ENCODE measurements at places on chromosomes 12 and 14.

- DNase-seq = no peak
These were observed 72.7 kb upstream of the MANSC4 start for GRCh38 chr12:27852742-27853141.

GRCh38 chr14:50013198-50013918 lies 103.0 kb downstream of the VCPKMT start:
- no peak for DNase-seq

DNA sequence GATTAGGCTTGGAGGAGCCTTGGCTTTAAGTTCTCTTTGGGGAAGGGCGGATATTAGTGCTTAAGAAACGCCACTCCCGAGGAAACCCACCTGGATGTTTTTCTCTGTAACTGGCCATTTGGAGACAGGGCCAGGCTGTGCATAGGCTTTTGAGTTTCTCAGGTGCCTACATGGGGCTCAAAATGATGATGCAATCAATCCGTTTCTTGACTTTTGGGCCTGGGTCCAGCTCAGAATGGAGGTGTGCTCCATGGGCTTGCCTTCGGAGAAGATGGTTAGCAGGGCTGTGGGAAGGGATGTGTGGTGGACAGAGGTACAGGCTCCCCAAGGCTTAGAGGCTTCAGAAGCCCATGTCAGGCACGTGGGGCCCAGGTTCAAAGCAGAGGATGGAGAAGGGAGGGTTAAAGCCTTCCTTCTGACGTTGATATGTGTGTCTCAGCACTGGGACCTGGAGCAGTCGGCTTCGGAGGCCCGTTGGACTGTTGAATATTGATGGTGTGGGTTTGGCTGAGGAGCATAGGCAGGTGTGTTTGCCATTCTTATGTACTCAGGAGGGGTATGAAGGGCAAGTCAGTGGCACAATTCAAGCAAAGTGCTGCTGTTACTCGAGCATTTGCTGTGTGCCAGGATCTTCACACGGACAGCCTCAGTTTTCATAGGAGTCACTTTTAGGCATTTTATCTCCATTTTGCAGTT lies 82.8 kb downstream of the SLC25A47 start:
- DNase-seq = no peak

DNA sequence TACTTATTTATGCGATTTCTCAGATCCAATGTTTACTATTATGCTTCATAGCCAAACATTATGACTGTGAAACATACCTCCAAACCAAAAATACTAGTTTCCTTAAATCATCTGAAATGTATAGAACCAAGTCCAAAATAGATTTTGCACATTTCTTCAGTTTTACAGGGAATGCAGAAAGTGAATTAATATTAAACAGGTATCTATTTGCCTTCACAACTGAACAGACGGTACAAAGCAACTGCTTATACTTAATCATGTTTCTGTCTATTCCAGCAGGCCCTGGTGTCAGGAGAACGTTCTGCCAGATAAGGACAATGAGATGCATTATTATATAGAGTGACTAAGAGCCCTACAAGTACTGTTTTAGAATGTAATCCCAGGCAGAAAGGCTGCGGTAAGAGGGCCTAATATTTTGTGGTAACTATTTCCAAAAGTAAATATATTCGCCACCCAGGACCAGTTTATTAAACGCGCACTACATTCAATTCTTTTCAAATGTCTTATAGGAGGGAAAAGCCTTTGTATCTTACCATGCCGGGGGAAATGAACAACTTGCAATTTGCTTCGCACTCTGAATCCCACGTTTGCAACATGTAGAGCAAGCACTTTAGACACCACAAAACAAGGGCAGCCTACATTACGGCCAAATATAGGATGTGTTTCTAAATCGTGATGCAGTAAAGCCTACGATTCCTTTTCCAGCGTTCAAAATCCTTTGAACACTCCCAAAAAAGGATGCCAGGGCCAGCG lies 1.5 kb downstream of the CORO1C start:
- no peak for DNase-seq

GRCh38 chr14:60344751-60345150 lies 95.7 kb downstream of the PPM1A start:
- DNase-seq = no peak

GRCh38 chr12:25957793-25958427 lies 572 bp upstream of the RASSF8 start:
- peak; percentile 88 for DNase-seq

DNA sequence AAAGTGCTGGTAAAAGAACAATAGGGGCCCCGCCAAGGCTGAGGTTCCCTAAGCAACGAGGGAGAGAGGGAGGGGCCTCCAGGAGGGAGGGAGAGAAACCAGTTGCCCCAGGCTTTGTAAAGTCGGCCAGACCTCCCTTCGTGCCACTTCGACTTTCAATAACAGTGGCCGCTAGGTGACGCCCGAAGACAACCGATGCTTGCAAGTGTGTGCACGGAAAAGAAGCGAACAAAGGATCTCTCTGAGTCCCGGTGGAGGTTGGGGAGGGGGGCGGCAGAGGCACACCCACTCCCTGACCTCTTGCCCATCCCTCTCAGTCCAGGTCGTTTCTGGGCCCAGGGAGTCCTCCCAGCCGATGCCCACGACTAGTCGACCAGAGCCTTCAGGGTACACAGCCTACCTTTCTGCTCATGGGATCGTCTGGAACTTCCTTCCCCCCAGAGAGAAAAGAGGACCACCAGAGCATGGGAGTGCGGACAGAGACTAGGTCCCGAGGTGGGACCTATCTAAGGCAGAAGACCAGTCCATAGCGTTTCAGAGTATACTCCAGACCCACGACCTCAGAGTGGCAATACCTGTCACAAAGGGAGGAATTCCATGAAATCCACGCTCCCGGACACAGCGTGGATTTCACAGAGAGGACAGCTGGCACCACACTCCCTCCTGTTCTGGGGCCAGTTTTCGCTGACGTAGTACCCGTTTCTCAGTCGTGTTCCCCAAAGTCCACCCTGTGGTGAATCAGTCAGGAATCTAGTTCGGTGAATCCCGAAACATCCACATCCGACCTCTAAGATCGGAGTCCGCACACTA lies 262.7 kb upstream of the ALG10B start:
- DNase-seq = no peak

DNA sequence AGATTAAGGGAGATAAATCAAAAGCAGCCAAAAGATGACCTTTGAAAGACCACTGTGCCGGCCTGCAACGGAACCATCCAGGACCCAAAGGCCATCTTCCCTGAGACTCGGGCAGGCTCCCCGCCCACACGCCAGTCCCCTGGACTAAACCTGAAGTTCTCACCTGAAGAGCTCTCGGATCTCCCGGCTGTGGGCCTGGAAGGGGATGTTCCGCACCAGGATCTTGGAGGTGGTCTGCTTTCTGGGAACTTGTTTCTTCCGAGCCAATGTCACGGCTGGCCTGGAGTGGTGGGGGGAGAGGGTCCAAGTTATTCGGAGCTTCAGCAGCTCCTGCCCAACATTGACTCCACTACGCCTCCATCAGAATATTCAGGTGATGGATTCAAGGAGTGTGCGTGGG lies 51.3 kb downstream of the RBM19 start:
- DNase-seq = no peak

- no peak for DNase-seq
These were observed 319.4 kb downstream of the KCNC2 start for GRCh38 chr12:74890237-74890599.

DNA sequence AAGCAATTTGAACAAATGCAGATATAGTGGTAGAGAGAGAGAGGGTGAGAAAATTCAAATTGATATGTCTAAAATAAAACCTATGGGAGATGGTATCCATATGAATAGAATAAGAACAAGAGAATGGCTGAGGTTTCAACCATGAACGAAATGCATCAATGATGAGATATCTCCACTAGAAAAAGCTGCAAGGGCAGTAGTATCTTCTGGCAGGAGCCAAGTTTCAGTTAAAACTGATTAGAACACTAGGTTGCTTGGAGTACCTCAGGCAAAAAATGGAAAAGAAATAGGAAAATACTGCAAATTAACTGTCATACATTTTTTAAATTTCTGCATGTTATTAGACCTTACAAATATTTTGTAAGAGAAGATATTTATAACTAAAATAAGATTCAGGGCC lies 151.3 kb downstream of the ANKS1B start:
- DNase-seq = no peak

DNA sequence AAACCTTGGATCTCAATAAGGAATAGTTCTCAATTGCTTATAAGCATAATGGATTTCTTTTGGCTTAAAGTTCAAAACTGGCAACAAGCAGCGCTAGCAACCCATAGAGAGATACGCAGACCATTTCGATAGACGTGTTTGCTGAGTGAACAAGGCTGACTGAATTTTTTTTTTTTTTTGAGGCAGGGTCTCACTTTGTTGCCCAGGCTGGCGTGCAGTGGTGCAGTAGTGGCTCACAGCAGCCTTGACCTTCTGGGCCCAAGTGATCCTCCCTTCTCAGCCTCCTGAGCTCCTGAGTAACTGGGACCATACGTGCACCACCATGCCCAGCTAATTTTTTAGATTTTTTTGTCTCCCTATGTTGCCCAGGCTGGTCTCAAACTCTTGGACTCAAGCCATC lies 1.4 kb upstream of the AKAP5 start:
- no peak for DNase-seq

DNA sequence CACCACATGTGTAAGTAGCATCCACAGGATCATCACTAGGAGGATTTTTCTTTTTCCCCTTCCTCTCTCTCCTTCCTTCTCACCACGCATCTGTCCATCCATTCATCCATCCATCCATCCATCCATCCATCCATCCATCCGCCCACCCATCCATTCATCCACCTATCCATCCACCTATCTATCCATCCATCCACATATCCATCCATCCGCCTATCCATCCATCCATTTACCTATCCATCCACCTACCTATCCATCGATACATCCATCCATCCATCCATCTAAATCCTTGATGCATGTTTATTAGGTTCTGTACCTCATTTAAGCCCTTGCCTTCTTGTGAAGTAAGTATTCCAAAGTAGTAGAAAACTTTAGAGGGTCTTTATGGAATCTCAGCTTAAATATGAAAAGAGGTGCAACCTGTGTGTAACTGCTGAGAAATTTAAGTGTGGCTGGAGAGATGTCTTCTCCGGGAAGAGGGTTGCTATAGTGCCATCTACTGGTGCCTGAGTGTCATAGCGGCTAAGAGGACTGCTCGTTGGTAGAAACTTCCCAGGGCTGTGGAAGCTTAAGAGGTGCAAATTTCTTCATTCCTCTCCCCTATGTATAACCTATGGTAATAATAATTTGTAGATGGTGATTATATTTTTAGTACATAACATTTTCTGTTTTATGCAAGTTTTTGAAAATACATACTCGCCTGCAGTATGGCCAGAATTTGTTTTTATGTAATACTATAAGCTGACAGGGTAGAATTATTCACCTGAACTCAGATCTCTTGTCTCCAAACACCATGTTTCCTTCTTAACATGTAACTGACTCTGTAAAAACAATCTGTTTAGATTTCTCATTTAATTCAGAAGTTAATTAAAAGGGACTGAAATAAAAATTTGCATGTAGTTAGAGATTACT lies 46.0 kb downstream of the MYO1H start:
- no peak for DNase-seq

DNA sequence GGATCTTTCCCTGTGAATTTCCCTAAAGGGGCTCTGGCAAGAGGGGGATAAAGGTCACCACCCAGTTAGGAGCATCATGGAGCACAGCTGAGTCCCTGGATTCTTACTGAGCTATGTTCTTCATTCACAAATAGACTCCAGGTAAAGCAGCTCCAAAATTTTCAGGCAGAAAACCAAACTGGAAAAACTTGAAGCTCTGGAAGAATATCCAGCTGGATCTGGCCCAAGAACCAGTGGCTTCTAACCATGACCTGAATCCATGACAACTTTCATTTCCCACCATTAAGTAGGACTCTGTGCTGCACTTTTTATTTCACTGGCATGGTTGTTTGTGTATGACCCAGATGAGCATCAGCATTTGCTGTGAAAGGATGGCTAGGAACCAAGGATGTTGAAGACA lies 180.4 kb upstream of the FKBP4 start:
- DNase-seq = no peak
